ENCODE measurements at places on chromosomes 7 and 10. TPM values are rescaled to one million over a fixed set of nuclear protein-coding genes. Genes with fewer than 3 reads are reported as not detected.

Gene NEUROG3
- total RNA-seq, result 3.1 TPM

Gene HDAC9
- 2.6 TPM for total RNA-seq

Gene TMEM120A
- 94.1 TPM for total RNA-seq

DNA sequence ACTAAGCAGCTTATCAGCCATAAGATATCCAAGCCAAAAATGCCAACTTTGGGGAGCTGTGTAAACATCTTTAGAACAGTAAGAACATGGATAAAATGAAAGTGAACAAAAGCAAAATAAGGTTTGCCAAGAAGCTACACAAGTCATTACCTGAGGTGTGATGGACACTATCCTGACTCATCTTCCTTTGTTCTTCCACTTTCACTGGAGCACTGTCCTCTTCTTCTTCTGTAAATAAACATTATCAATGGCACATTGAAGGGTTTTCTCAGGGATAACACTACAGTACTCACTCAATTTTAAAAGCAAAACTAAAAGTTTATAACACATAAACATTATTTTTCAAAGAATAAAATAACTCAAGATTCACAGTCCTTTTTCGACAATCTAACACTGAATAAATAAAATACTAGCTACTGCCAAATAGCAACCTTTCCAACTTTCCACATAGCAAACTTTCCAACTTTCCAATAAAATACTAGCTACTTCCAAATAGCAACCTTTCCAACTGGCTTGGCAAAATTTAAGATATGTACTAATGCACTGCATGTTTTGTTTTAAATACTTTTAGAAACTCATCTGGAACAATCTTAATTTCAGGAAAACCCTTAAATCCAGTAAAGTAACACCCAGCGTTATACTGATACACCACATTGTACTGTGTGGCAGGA, 174.1 kb downstream of the SKAP2 start:
- H3K4me3 ChIP-seq, result no peak overlapping the region
- DNase-seq, result no peak
- peaks cover 8% of the 10 kb centered on the region for H3K4me1 ChIP-seq
- H3K27ac ChIP-seq, result no peak overlapping the region
- H3K27me3 ChIP-seq, result no peaks in the 10 kb centered on the region

DNA sequence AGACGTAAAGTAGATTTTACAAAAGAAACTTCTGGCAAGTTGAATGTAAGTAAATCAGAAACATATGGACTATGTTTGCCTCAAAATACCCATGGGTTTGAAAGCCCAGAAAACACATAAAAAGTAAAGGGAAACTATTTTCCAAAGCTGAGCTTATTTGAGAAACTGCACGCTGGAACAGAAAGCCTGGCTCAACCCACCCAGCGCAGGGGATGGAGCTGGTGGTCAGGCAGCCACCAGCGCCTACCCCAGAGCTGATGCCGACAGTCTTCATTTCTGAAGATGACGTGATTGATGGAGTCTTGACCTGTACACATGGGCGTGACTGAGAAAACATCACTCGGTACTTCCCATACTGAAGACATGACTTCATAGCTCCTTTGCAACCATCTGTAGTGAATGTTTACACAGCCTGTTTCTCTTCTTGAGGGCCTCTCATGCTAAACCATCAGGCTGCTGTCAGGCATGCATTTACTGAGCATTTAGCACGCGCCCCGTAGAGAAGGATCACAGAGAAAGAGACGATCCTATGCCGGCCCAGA, 232.6 kb upstream of the AUTS2 start:
- no peaks in the 10 kb centered on the region for H3K4me1 ChIP-seq
- no peaks in the 10 kb centered on the region for H3K36me3 ChIP-seq
- H3K27me3 ChIP-seq, result no peaks in the 10 kb centered on the region
- no peak for DNase-seq

Gene FAM25C
- not detected for total RNA-seq

- no peak overlapping the region for H3K27ac ChIP-seq
- no peaks in the 10 kb centered on the region for H3K4me1 ChIP-seq
- DNase-seq, result no peak
- no peak overlapping the region for H3K4me3 ChIP-seq
- H3K27me3 ChIP-seq, result no peaks in the 10 kb centered on the region
Measured at GRCh38 chr10:19845503-19846368, 29.5 kb downstream of the PLXDC2 start.

- no peaks in the 10 kb centered on the region for H3K4me1 ChIP-seq
- peaks cover 6% of the 10 kb centered on the region for H3K36me3 ChIP-seq
- H3K4me3 ChIP-seq, result no peak overlapping the region
- DNase-seq, result no peak
- H3K27me3 ChIP-seq, result no peaks in the 10 kb centered on the region
- no peak overlapping the region for H3K27ac ChIP-seq
Measured at GRCh38 chr7:67022511-67022910, 25.9 kb downstream of the TYW1 start.

DNA sequence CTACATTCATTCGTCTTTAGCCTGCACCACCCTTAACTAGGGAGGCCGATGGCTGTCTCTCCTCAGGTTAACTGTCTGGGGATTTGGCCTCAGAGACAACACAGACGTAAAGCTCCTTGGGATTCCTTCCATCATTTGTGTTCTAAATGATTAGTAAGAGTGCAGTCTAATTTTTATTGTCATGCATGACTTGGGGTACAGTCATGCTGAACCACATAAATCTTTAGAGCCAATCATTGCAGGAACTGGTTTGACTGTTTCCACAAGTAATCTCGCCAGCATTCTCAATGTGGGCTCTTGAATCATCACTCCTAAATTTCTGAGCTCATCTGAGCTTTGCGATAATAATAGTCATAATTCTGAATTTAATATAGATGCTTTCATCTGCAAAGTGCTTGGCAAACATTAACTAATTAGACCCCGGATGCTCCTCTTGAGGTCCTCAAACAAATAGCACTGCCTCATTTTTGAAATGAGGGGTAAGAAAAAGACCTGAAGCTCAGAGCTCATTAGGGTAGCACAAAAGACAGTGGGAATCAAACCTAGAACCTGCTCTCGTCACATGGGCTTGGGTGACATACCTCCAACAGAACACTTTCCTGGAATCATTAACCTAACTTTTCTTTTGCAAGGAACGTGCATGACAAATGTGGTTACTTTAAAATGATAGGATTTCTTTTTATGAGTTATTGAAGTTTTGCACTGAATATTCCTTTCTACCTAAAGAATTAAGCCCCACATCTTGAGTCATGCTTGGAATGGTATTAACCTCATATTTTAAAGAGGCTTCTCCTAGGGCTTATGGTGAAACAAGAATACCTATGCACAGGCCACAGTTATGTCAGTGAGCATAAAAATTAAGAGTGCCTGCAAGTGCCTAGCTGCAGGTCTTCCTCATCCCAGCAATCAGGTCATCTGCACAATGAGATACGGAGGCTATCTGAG, 118.9 kb upstream of the NRP1 start:
- no peak for DNase-seq
- no peaks in the 10 kb centered on the region for H3K27me3 ChIP-seq
- H3K4me3 ChIP-seq, result no peak overlapping the region

DNA sequence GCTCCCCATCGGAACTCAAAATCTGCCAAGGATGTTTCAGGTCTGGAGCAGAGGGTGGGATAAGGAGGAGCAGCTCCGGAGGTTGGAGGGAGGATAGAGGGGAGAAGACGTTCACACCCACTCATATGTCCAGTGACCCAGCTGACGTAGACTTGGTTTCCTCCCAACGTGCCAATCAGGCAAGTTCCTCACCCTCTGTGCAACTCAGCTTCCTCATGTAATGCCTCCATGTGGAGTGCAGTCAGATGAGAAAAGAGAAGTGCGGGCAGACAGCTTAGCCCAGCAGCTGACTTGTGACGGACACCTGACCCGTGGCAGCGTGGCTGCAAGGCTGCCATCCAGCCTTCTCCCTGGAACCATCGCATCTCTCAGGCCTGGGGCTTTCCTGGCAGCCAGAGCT, 86.8 kb downstream of the NPTX2 start:
- no peaks in the 10 kb centered on the region for H3K36me3 ChIP-seq
- H3K4me1 ChIP-seq, result no peaks in the 10 kb centered on the region
- no peaks in the 10 kb centered on the region for H3K27me3 ChIP-seq
- DNase-seq, result no peak
- no peak overlapping the region for H3K27ac ChIP-seq

GRCh38 chr7:25098096-25099046, 26.7 kb downstream of the CYCS start:
- no peaks in the 10 kb centered on the region for H3K36me3 ChIP-seq
- peak; percentile 46 for DNase-seq
- H3K4me1 ChIP-seq, result no peaks in the 10 kb centered on the region
- H3K4me3 ChIP-seq, result no peak overlapping the region

Gene CDC14C
- not detected for total RNA-seq

Gene MOGAT3
- 47.7 TPM for total RNA-seq

Gene CCL26
- total RNA-seq, result 0.91 TPM

DNA sequence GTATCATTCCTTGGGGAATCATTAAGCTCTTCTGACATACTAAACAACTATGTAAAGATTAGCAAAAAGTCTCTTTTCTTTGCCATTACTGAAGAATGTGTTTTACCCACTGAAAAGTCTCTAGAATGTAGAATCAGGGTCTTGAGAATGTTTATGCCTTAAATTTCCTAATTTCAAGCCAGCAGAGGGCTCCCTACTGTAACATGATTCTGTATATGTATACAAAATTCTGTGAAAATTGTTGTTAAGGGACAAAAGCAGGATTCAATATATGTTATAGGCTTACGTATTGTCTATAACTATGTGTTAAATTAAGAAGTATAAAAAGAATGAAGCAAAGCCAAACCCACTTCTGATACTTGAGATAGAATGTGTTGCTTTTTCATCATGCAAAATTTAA, 296.9 kb upstream of the DGKB start:
- H3K27me3 ChIP-seq, result no peaks in the 10 kb centered on the region
- H3K4me1 ChIP-seq, result no peaks in the 10 kb centered on the region
- no peak overlapping the region for H3K27ac ChIP-seq
- DNase-seq, result no peak
- no peak overlapping the region for H3K4me3 ChIP-seq

GRCh38 chr10:116849248-116850057, at the start of gene ENO4:
TSS of gene ENO4 (plus strand) at chr10:116849499. CDS start at chr10:116849567, 68 bp downstream.
- peak within 1 kb of the TSS; percentile 28 for H3K27ac ChIP-seq
- no peaks in the 10 kb centered on the region for H3K36me3 ChIP-seq
- peak; percentile 80 for DNase-seq
- no peaks in the 10 kb centered on the region for H3K27me3 ChIP-seq
- no peaks in the 10 kb centered on the region for H3K4me1 ChIP-seq

DNA sequence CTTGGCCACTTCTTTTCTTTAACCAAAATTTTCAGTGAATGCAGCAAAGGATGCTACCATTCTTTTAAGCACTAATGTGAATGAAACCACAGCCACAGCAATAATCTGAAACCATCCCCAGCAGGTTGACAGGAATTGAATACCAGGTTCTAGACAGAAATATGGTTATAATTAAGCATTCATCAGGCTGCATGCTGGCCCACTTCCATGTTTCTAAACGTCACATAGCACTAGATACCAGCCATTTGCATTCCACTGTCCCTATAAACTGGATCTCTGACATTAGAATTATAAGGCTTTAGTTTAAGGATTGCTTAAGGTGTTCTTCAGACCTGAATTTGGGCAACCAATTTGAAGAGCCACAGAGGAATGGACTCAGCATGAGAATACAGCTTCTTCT, 340.8 kb upstream of the KLF6 start:
- no peaks in the 10 kb centered on the region for H3K36me3 ChIP-seq
- no peak for DNase-seq
- no peaks in the 10 kb centered on the region for H3K27me3 ChIP-seq
- no peak overlapping the region for H3K27ac ChIP-seq

Gene PKD2L1
- total RNA-seq, result 0.50 TPM

Gene TFR2
- 1.8 TPM for total RNA-seq

Gene COL26A1
- 0.35 TPM for total RNA-seq
